Spinal cord (tissue), 10 donors: ENCODE measurements at places on chromosomes 1 and 21. TPM values are rescaled to one million over a fixed set of nuclear protein-coding genes. Genes with fewer than 3 reads are reported as not detected.

DNA sequence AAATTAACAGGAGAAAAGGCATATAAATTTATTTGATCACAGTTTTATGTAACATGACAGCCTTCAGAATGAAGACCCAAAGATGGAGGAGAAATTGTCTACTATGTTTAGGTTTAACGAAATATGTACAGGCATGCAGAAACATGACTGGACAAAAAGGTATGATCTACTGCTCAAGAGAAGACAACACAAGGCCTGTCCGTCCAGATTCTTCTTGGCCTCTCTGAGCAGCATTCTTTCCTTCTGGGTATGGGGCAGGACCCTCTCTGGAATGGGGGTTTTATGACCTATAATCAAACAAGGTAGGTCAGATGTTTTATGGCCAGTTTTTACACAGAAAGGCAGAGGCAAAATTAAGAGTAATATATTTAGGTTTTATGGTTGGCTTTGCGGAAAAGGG, 13.5 kb upstream of the SYNJ1 start:
- no peak for DNase-seq

GRCh38 chr1:87450615-87451209, 122.0 kb downstream of the LMO4 start:
- DNase-seq, result no peak

DNA sequence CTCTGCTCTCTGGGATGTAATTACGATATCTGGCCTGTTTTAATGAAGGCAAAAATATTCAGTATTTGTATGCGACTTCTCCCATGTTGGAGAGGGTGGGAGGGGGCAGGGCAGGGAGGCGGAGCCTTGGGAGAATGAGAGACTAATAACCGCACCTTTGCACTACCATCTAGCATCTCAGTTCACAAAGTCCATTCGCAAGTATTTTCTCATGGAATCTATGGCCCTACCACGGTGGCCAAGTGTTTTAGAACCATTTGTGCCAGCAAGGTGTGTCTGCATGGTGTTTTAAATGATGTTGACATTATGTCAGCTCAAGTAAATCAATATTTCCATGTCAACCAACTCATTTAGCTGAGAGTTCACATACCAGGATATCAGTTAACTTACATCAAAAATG, 14.3 kb upstream of the BLACAT1 start:
- DNase-seq, result no peak

DNA sequence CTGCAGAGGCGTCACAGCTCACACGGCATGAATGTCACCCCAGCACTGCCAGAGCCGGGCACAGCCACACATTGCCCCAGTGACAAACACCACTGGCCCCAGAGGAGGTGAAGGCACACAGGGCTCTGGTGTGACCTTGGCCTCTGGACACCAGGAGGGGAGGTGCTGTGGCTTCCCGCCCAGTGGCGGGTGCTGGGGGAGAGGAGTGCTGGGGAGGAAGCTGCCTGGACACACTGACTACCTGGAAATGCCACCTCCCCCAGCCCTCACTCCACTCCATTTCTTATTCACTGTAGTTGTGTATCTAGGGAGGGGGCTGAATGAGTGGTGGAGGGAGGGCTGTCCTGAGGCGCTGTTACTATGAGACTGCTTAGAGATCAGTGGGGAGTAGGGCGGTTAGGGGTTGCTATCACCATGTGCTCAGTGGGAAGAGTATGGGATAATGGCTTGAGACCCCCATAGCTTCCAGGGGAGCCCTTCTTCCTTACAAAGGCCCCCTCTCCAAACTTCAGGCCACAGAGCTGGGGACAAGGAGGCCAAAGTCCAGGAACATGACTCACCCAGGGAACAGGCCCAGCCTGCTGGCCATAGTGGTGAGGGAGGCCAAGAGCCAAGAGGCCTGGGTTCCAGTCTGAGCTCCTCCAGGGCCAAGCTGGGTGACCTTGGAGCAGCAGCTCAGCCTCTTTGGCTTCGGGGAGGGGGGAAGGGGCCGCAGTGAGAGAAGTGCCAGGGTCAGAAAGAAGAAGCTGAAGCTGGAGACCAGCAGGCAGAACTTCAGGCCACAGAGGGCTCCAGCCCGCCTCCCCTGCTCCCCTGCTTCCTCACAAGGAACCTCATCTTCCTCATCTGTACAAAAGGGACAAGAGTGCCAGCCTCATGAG, 40.1 kb downstream of the AHDC1 start:
- DNase-seq, result no peak

DNA sequence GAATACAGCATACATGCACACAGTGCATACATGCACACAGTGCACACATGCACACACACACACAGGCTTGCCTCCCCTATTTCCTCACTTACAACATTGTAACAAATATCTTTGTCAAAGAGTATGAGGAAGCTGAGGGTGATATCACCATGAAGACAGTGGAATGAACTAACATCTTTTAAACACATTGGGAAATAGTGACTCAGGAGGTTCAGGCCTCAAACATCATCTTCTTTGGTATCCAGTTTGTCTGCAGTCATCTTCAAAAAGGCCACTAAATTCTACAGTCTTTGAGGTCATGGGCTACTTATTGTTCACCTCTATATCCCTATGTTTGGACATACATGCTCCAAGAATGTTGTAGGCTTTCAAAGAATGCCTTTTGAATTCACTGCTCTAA, 2.1 kb upstream of the LCE2B start:
- DNase-seq, result no peak

- no peak for DNase-seq
These were observed 25.0 kb downstream of the GORAB start for GRCh38 chr1:170556917-170557316.

DNA sequence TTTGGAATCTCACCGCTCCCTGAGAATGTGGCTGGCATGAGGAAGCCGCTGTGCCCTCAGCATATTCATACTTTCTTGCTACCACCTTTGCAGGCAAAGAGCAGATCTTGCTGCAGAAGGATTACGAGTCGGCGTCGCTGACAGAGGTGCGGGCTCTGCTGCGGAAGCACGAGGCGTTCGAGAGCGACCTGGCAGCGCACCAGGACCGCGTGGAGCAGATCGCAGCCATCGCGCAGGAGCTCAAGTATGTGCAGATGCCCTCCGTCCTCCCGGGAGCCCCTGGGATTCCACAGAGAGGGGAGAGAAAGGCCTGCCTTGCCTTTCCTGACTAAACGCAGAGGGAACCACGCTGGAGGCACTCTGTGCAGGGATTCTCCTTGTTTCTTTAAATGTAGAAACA, 50.6 kb upstream of the MTR start:
- DNase-seq, result no peak

DNA sequence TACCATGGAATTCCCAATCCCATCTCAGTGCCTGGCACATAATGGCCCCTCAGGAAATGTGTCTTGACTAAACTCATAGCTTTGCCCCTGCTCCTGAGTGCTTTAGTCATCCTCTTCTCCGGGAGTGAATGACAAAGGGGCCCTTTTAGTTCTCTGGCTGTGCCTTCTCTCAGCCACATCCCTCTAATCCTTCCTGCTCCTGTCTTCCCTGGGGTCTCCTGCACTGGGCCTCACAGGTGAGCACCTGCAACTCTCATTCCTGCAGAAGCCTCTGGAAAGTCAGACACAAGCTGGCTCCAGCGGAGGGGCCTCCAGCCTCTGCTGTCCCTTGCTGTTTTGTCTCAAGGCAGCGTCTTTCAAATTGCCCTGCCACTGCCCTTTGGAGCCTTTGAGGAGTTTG, 14.0 kb upstream of the ETV3L start:
- no peak for DNase-seq

DNA sequence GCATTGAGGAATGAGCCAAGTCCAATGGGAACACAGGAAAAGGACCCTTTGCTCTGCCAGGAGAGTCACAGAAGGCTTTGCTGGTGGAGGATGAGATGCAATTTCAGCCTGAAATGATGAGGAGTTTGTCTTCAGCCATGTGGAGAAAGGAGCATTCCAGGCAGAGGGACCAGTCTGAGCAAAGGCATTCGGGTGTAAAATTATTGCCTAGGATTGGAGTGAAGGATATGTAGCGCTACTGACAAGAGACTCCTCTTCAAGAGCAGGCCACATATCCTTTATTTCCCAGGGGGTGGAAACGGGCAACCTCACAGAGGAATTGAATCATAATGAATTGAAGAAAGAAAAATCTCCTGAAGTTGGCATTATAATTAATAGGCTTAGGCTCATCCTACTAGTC, 1.1 kb upstream of the CSF1 start:
- DNase-seq, result no peak

DNA sequence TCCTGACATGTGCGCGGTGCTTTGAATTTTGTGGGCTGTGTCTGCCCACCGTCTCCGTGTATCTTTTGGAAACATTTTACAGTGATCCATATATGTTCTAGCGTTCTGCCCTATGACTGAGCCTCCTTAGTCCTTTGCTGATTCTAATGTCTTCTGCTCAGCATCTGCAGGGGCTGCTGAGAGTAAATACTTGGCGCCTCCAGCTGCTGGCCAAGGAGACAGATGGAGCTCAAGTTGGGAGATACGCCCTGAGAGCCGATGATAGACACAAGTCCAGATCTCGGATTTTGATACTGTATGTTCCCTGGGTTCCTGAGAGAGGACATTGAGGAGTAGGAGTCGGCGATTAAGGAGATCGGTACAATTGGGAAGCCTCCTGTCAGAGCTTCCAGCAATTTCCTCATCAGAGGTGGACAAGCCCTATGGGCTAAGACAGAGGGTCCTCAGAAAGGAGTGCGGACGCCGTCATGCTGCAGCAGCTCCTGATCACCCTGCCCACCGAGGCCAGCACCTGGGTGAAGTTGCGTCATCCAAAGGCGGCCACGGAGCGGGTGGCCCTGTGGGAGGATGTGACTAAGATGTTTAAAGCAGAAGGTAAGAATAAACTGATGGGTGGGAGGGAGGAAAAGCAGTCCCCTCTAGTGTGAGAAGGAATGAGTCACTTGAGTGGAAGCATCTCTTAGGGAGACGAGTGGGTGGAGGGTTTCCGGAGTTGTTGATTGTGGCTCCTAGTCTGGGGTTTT, 390 bp downstream of the ZFP69B start:
- no peak for DNase-seq

DNA sequence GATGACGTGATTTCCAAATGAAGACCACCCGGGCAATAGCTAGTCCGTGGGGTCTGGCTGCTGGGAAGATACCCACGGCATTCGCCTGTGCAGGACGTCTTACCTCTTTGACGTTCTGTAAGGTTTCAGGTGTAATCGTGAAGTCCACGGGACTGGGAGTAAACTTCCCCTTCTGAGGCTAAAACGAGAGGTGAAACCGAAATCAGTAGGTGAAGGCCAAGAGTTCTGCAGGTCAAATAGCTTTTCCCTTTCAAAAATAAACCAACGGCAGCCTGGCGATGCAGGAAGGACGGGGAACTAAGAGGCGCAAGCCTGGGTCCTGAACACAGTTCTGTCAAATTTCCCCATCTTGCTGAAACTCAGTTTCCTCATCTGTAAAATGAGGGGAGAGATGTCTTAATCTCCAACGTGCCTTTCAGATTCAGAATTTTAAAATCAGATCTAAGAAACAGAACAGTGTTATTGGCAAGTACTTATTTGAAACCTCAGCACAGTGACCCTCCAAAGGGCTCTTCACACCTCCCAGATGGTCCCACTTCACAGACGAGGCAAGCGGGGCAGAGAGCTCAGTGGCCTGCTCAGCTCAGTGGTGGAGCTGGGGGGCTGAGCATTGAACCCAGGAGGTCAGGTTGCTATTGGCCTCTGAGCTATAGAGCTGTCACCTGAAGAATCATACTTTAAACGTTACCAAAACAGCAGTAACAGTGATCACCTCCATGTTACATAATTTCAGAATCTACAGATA, 34.7 kb downstream of the VPS26C start:
- DNase-seq, result no peak

- no peak for DNase-seq
These were observed 179.6 kb downstream of the RUNX1 start for GRCh38 chr21:34869545-34869944.

- DNase-seq, result peak; percentile 72
These were observed at the start of gene IQGAP3 for GRCh38 chr1:156571919-156572662. TSS of gene IQGAP3 (minus strand) at chr1:156572565. CDS start at chr1:156572529, 36 bp downstream.

GRCh38 chr1:65209005-65209885, 61.2 kb downstream of the AK4 start:
- DNase-seq, result peak; percentile 42

DNA sequence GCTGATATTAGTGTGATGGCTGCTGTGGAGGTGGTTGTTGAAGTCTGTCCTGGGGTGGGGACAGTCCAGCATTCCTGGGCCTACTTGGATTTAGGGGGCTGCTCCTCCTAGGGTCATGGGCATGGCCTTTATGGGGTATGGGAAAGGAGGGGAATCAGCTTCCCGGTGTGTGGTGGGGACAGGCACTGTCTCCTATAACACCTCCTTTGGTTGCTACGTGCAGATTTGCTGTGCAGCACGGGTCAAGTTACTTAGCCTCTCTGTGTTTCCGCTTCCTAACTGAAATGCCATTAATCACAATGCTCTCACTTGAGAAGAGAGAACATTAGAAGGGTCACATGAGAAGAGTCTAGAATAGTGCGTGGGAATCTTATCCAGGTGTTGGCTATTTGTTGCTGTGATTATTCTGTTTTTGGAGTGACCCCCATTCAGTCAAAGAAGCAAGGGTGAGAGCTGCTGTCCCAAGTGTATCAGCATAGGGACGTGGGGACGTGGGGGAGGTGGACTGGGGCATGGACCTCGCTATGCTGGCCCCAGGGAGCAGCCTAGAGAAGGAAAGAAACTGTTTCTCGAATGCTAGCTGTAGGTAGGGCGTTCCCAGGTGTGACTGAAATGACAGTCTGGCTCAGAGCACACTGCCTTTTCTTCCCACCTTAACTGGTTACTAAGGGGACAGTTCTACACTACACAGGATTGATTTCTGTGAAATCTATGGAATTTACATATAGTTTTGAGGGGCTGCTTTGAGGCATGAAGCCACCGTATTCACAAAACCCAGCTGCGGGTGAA, 19.9 kb downstream of the SOX13 start:
- no peak for DNase-seq

DNA sequence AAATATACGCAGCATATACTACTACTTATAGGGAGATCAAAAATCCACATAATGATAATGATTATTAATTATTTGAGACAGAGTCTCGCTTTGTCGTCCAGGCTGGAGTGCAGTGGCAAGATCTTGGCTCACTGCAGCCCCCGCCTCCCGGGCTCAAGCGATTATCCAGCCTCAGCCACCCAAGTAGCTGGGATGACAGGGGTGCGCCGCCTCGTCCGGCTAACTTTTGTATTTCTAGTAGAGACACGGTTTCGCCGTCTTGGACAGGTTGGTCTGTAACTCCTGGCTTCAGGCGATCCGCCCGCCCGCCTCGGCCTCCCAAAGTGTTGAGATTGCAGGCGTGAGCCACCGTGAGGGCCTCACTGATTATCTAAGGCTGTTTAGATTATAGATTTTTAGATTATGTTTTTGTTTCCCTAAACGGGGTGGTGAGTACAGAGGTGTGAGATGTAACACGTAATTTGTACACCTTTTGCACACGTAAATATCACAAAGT, 548 bp upstream of the SLC25A33 start:
- no peak for DNase-seq

The SAMD13 gene
- total RNA-seq, result 5.7 TPM

The KRTAP11-1 gene
- total RNA-seq, result not detected
